ENCODE measurements at places on chromosomes 4 and X.

DNA sequence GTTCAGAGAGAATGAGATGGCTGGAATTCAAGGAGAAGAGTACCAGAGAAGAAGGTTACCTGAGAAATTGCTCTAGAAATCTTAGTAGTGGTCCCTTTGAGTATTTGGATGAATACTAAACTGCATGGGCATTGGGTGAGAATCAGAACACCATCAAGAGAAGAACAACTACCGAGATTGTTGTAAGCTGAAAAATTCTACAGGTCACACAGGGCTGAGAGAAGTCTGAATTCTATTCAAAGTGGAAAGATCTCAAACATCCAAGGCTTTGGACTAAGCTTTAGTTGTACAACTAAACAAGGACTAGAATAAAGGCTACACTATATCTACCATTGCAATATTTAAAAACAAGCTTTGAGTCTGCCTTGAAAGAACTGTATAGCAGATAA, 40.8 kb downstream of the LRBA start:
- no peak for DNase-seq

GRCh38 chr4:139514382-139515059, 41.5 kb downstream of the SETD7 start:
- DNase-seq = no peak

GRCh38 chr4:113809311-113809710, 47.8 kb upstream of the CAMK2D start:
- peak; percentile 62 for DNase-seq

GRCh38 chrX:13688384-13688957, 457 bp upstream of the RAB9A start:
- DNase-seq = no peak

DNA sequence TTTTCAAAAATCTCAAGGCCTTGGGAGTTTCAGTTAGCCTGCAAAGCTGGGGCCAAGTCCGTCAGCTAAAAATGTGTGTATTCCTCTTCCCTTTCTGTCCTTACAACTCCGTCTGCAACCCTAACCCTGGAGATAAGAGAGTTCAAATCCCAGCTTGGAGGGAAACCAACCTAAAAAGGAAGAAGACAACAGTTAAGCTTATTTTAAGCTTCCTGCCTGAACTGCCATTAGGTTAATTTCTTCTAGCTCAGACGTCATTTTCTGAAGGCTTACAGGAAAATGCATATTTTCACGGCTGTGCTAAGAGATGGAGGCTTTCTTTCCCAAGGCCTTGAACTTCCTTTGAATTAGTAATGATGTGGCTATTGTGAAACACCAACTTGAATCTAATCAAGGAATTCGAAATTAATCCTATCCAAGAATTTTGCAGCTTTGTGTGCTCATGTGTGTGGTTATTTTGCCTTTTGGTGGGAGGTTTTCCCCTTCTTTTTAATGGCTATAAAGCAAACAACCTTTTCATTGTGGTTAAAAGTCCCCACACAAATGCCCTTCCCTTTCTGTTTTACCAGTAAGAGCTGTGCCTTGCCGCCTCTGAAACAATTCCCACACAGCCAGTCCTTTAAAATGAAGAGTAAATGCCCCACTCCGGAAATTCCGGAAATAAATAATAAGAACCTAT, 103.5 kb downstream of the IRF2 start:
- no peak for DNase-seq

- peak; percentile 95 for DNase-seq
These were observed 43.2 kb downstream of the ZBTB49 start for GRCh38 chr4:4333265-4333706.

DNA sequence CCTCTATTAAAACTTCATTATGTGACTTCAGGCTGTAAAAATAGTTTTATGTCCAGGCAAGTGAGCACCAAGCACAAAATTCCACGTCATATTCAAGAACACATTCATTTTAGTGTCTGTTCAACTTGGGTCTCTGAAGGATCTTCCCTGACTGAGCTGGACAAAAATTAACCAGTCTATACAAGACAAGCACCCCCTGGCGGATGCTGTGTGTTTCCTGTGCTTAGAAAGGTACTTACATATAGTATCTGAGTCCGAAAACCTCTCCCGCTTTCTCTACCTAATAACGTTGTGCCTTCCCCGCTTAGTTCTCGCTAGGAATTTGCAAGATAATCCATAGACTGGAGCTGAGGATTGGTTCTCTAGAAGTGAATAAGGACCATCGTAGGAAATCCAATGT, 2214.5 kb upstream of the TENM3 start:
- DNase-seq = peak; percentile 4

GRCh38 chrX:13697455-13697854, 8.5 kb downstream of the RAB9A start:
- no peak for DNase-seq

GRCh38 chr4:80913381-80913780, 117.1 kb upstream of the BMP3 start:
- DNase-seq = no peak

- no peak for DNase-seq
These were observed 207.8 kb downstream of the NPFFR2 start for GRCh38 chr4:72239487-72240116.

GRCh38 chr4:56282004-56282403, 105.3 kb downstream of the AASDH start:
- DNase-seq = no peak

DNA sequence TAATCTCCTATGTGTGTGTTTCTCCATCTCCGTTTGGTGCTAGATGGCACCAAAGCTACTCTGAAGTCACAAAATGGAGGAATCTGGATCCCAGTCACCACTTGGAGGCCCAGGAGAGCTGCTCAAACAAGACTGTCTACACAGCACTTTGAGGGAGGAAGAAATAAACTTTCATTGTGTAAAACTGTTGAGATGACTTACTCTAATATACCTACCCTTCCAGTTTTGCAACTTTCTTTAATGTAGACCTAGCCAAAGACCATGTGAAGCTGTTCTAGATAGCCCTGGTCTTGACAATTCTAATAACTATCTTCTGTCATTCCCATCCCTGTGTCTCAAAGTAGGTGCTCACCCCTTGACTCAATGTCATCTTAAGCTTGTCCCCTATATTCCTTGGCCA, 52.8 kb upstream of the TAB3 start:
- no peak for DNase-seq

DNA sequence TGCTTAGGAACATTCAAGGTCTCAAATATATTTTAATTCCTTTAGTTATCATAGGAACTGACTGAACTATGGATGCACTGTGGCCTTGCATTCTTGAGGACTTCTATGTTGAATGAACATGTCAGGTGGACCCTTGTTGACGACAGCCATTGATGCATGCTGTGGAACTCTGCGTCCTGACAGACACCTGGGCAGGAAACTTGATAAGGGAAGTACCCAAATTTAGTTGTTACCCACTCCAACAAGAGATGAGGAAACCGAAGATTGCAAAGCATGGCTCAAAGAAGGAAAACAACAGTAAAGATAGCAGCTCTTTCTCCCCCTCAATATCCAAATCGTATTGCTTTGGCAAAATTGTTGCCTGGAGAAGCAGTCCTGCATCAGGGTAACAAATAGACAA, 540.0 kb upstream of the NR3C2 start:
- no peak for DNase-seq

DNA sequence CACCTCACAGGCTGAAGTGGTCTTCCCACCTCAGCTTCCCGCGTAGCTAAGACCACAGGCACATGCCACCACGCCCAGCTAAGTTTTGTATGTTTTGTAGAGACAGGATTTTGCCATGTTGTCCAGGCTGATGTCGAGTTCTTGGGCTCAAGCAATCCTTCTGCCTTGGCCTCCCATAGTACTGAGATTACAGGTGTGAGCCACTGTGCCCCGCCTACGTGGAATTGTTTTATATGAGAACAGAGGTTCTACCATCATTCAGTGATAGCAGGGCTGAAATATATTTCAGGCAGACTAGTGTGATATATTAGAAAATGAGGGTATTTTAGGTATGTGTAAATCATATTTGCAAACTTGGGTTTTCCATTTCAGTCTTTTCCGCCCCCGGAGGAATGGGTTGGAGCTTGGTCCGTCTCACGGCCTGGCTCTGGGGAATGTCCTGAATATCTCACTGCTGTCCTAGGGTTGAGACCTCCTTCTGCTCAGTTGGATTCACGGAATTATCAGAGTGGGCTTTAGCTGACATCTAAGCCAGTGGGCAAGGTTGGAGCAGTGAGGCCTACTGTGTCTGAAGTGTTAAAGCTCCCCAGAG, 19.9 kb downstream of the NSD2 start:
- DNase-seq = no peak

DNA sequence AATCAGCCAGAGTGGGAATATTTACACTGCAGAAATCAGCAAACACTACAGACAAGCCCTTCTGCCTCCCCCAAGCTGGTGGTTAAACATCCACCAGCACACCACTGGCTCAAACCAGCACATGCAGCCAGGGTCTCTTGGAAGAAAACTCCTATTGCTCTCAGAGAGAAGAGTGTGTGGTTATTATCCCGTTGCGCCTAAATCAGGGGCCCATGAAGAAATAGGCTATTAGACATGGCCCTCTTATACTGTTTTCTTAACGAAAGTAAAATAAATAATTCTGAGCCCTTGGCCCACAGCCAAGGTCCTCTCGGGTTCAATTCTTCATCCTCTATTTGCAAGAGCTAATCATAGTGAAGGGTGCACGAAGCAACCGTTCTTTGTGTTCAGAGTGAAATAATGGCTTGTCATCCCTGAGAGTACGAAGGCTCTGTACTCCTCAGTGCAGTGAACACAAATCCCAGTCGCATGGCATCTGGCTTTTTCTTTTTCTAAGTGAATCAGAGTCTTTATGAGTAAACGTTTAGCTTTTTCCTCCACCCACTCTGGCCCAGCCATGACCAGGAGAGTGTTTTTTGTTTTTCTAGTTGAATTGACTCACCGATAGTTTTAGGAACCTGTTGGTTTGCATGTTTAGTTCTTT, 33.4 kb upstream of the RBM47 start:
- DNase-seq = peak; percentile 56

- DNase-seq = peak; percentile 9
These were observed 45.8 kb downstream of the BCORL1 start for GRCh38 chrX:130028196-130028595.

GRCh38 chr4:53168228-53168627, 197.6 kb downstream of the SCFD2 start:
- DNase-seq = no peak

DNA sequence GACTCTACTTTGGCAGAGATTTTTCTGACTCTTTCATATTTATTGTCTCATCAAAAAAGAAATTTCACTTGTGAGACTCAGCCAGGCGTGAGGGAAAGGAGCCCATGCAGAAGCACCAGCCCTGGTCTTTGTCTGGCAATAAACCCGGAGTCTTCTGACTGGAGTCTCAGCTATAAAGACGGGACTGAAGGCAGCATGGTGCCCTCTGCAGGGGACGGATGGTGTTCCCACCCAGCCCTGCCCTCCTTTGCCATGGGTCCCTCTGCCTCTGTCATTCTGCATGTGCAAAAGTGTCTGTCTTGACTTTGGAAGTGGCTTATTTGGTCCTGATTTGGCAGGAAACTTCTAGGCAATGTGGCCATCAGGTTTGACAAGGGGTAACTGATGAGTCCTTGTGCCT, 14.2 kb downstream of the ZNF185 start:
- DNase-seq = no peak

DNA sequence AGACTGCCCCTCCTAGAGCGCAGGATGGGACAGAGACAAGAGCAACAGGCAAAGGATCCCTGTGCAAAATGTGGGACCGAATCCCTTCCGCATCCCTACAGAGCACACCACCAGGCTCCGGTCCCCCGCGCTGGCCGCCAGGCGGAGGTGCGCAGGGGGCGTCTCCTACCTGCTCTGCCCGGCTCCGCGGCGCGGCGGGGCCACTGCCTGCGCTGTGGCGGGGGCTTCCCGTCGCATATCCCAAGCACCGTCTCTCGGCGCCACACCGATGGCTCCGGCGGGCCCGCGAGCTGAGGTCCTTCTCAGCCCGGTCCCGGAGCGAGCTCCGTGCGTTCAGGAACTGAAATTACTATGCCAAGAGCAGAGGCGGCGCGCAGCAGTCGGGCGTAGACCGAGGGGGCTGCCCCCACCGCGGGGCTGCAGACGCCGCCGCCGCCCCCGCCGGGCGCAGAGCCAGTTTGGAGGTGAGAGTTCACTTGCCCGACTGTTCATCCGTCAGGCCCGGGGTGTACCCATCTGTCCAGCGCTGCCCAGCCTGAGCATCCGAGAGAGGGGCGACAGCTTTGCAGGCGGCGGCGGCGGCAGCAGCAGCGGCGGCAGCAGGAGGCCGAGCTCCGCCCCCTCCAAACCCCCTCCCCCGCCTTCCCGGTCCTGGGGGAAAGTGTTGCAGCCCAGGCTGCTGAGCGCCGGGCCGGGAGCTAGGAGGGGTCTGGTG, at the start of gene GPRIN3:
Gene GPRIN3, minus strand, starts transcription at position 355 of the 715 bp plus-strand sequence. CDS start 57,690 bp downstream, outside the sequence.
- no peak for DNase-seq

- peak; percentile 5 for DNase-seq
These were observed 5.8 kb upstream of the TET2 start for GRCh38 chr4:105140684-105141490.

- DNase-seq = no peak
These were observed 55.0 kb upstream of the BMP2K start for GRCh38 chr4:78720994-78721677.

- DNase-seq = no peak
These were observed 17.2 kb upstream of the GPR173 start for GRCh38 chrX:53031380-53031779.

- DNase-seq = no peak
These were observed 72.2 kb downstream of the GPR143 start for GRCh38 chrX:9693307-9694001.

DNA sequence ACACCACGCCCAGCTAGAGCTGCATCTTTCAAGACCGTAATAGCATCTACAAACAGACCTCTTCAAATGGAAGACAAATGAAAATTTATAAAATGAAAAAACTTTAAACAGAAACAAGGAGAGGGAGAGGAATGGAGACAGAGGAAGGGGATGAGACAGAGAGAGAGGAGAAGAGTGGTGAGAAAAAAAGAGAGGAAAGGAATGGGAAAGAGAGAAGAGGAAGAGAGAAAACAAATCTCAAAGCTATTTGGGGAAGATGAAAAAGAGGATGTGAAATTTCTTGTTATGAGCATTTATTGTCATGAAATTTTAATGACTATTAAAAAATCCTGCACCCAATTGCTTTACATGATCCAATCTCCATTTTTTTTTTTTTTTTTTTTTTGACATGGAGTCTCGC, 726.9 kb downstream of the GRID2 start:
- no peak for DNase-seq

DNA sequence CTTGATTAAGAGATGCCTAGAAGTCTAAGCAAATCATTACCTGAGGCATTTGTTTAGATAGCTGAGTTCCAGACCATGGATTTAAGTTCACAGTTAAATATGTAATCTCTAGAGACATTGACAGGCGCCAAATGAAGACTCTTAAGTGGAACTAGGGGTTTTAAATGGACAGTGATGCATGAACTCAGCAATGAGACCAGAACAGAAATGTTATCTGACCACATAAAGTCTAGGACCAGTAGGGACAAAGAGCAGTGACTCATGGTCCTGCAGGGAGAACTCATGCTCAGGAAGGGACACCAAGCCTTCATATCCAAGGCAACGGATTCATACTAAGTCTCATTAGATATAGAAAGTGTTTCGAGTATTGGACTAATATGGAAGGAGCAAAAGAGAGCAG, 152.3 kb downstream of the PPARGC1A start:
- no peak for DNase-seq

- DNase-seq = peak; percentile 92
These were observed 512.5 kb upstream of the SLIT2 start for GRCh38 chr4:19739101-19739651.

GRCh38 chr4:40122941-40123340, 66.3 kb downstream of the N4BP2 start:
- DNase-seq = no peak

- DNase-seq = peak; percentile 15
These were observed 17.0 kb downstream of the LAMP2 start for GRCh38 chrX:120452131-120452530.

GRCh38 chr4:47012676-47013075, 18.7 kb upstream of the GABRB1 start:
- no peak for DNase-seq

- no peak for DNase-seq
These were observed 14.5 kb downstream of the LONRF3 start for GRCh38 chrX:118988911-118989310.
